ENCODE measurements at places on chromosomes 2 and 18.

DNA sequence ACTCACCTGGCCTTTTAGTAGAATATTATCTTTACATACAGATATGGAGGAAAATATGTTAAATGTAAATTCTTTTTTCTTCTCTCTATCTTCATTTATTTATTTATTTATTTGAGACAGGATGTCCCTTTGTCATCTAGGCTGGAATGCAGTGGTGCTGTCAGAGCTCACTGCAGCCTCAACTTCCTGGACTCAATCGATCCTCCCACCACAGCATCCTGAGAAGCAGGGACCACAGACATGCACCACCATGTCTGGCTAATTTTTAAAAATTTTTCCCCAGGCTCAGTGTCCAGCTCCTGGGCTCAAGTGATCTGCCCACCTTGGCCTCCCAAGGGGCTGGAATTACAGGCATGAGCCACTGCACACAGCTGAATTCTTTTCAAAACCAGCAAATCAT lies 20.3 kb downstream of the KYNU start:
- DNase-seq: no peak

- no peak for DNase-seq
These were observed 49.1 kb downstream of the CLIP4 start for GRCh38 chr2:29164091-29164846.

DNA sequence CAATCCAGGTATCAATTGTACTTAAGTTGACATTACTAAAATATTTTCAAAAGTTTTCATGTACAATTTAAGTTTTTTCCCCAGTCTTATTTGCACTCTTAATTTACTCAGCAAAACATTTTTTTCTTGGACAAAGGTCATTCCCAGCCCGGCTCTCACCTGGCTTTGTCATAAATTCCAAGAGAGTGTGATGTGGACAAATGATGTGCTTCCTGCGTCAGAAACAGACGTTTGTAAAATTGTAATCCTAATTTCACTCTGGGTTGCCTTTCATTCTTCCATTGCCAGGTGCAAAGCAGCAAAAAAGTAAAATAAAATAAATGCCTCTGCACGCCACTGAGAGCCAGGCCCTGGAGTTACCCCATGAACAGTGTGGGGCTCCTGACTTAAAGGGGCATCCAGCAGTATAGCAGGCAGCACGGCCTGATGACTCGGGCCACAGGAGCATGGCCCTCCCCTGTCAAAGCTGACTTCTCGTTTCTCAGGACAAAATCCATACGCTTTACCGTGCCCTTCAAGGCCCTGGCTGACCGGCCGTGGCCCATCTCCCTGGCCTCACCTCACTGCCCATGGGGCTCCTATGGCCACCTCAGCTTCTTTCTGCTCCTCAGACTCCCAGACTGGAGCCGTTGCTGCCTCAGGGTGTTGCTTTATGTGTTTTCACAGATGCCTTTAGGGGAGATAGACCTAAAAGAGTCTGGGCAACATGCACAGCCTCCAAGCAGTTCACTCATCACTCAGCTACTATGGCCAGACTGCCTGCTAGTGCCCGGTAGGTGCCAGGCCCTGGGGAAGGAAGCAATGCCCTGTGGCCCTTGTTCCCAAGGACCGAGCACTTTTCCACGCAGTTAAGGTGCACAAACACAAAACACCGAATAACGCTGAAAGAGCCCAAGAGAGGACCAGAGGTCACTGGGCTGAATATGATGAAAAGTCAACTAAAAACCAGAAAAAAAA lies 7.6 kb upstream of the TMEM185B start:
- DNase-seq: no peak

GRCh38 chr2:137379186-137379585 lies 585.1 kb upstream of the HNMT start:
- no peak for DNase-seq

GRCh38 chr2:165055082-165055851 lies 99.9 kb upstream of the SLC38A11 start:
- no peak for DNase-seq
